ENCODE measurements at places on chromosomes 4 and X.

DNA sequence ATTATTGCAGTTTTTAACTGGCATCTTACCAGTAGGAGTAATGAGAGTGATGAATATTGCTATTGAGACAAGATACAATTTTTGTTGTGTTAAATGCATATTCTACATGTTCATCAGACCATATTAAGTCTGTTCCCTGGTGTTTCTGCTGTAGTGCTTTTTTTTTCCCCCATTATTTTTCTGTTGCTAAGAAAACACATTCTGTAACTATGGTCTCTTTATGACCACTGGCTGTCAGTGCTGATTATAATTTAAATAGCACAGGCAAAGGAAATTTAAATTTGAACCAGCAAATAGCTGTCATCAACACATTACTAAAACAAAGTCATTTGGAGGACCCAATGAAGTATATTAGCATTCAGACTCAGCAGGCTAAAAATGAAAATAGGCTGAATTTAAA is 98.3 kb upstream of the ANKRD50 start:
- DNase-seq: no peak

GRCh38 chr4:85929961-85930665 is 429.7 kb downstream of the MAPK10 start:
- no peak for DNase-seq

- no peak for DNase-seq
Measured at GRCh38 chr4:78331965-78332364, 219.6 kb upstream of the ANXA3 start.

- DNase-seq: peak; percentile 30
Measured at GRCh38 chrX:15751155-15751819, 13.2 kb downstream of the CA5B start.

- DNase-seq: no peak
Measured at GRCh38 chrX:106510713-106511403, 100.9 kb upstream of the RADX start.

DNA sequence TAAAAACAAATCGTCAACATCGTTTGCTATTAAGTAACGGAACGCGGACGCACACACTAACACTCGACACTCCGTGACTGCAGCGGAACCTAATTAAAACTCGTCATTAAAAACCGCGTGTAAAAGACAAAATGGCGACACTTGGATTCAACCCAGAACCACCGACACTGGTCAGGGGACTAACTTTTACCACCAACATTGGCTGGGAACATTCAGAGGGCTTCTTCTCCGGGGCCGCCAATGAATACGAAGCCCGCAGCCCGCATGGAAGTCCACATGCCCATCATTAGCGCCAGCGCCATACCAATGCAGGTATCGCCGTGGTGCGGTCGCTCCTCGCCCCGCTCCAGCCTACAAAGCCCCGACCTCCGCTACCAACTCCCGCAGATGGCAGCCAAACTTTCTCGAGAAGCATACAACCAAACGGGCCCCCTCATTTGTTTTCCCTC is 498 bp downstream of the RBMX start:
- DNase-seq: peak; percentile 16

DNA sequence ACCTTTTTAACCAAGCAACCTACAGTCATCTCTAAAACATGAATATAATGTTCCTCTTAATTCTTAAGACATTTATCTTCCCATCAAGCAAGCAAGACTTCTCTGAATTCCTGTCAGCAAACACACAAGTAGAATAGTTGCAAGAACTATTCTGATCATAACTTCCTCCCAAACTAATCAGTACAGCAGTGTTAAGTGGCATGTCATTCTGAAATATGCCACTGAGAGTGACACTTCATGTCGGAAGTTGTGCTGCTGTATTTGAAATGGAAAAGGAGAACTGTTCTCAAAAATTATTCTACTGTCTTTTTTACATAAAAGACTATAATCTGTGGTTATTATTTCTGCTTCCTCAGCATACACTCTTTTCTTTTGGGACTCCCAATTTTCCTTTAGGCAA is 546.6 kb downstream of the PCDH18 start:
- DNase-seq: no peak

DNA sequence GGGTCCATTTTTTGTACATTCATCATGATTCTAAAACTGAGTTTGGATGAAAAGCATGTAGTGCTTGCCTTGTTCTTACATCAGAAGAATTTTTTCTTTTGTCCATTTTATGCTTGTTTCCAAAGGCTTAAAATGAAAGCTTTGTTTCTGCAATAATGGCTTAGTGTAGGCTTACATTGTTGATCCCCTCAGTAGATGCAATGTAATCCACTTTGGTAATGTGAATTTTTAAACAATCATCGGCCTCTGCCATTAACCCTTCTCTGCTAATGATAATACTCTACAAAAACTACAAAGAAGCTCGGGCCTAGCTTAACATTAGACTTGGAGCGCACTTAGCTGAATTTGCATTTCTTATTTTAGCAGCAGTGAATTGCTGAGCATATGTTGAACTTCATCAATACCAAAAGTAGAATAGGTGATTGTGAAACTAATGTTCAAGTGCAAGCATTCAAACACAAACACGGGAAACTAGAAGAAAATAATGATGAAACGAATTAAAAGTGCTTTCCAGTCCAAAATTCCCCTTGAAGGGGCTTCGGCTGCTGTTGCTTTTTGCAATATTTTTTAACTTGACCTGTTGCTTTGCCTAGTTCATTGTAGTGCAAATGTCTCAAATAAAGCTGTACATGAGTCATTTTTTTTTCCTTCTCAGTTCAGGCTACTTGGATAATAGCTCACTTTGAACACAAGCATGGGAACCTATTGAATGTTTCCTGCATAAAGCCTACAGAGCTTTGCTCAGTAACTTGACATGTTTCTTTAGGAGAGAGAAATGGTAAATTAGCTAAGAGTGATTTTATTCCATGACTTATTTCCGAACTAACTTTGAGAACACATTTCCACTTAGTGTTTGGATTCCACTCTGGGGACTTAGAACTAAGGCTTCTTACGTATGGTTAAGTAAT is 66.5 kb downstream of the SLIT2 start:
- no peak for DNase-seq

GRCh38 chr4:104593019-104593418 is 98.3 kb upstream of the CXXC4 start:
- DNase-seq: no peak

GRCh38 chrX:47607091-47607490 is 12.6 kb downstream of the SYN1 start:
- DNase-seq: no peak

DNA sequence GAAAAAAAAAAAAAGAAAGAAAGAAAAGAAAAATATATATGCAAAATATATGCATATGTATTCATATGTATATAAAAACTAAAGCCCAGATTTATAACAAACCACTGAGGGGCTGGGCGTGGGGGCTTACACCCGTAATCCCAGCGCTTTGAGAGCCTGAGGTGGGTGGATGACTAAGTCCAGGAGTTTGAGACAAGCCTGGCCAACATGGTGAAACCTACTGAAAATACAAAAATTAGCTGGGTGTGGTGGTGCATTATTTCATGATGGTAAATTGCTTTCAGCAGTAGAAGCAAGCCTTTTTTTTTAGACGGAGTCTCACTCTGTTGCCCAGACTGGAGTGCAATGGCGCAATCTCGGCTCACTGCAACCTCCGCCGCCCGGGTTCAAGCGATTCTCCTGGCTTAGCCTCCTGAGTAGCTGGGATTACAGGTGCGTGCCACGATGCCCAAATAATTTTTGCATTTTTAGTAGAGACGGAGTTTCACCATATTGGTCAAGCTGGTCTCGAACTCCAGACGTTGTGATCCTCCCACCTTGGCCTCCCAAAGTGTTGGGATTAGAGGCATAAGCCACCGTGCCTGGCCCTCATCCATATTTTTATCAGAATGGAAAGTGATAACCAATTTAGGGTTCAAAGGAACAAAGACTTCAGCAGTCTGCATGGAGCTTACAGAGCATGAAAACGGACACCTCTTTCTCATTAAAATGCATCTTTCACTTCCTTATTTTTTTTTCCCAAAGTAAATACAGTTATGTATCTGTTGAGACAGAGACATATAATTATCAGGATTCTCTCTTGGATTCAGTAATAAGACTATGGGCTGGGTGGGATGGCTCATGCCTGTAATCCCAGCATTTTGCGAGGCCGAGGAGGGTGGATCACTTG is 27.7 kb upstream of the MOB1B start:
- no peak for DNase-seq

GRCh38 chr4:122776916-122777315 is 44.4 kb downstream of the BBS12 start:
- DNase-seq: no peak

- DNase-seq: no peak
Measured at GRCh38 chr4:54780149-54780495, 122.4 kb downstream of the KIT start.

GRCh38 chr4:100869276-100869675 is 351.5 kb upstream of the EMCN start:
- no peak for DNase-seq

- no peak for DNase-seq
Measured at GRCh38 chrX:130280901-130281300, 12.2 kb upstream of the ZNF280C start.

GRCh38 chr4:174714393-174715211 is 114.4 kb downstream of the GLRA3 start:
- DNase-seq: no peak

- DNase-seq: no peak
Measured at GRCh38 chr4:176320976-176321361, 1.2 kb downstream of the SPCS3 start.

DNA sequence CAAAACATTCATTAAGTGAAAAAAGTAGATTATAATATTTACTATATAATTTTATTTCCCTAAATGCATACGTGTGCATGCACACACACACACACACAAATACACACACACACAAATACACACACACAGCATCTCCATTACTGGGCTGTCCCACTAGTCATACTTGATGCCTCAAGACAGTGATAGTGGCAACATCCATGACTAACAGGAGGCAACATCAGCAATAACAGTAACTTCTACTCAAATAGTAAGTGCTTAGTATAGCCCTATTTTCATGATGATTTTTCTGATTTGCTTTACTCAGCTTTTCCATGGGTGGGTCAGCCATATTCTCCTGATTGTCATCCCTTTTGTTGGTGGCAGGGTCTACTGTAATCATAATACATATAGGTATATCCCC is 325.9 kb upstream of the TEX13C start:
- DNase-seq: no peak

- DNase-seq: no peak
Measured at GRCh38 chr4:128155231-128155855, 94.2 kb downstream of the LARP1B start.

GRCh38 chrX:69362856-69363255 is 141.3 kb upstream of the NALF2 start:
- no peak for DNase-seq

- no peak for DNase-seq
Measured at GRCh38 chrX:93422693-93423092, 250.7 kb downstream of the NAP1L3 start.

DNA sequence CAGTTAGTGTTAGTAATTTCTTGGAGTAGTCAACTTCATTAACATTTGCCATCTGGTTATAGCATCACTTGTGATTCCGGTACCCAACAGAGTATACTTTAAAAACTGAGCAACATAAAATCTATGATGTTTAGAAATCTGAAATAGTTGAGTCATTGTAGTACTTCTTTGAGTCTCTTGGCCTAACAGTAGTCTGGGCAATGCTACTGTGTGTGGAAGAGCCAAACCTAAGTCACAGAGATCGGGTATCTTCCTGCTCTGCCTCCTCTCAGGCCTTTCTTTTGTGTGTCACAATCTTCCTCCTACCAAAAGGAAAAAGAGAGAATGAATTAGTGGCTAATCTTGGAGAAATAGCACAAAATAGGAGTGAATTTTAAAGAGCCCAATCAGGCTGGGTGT is 25.5 kb downstream of the DCUN1D4 start:
- no peak for DNase-seq

GRCh38 chrX:63514569-63515080 is 163.5 kb upstream of the SPIN4 start:
- no peak for DNase-seq

GRCh38 chr4:188727746-188728145 is 588.5 kb downstream of the TRIML1 start:
- DNase-seq: no peak

- DNase-seq: no peak
Measured at GRCh38 chr4:103018391-103019307, 856 bp downstream of the SLC9B1 start.

GRCh38 chr4:184807256-184807655 is 18.5 kb downstream of the ACSL1 start:
- DNase-seq: no peak

DNA sequence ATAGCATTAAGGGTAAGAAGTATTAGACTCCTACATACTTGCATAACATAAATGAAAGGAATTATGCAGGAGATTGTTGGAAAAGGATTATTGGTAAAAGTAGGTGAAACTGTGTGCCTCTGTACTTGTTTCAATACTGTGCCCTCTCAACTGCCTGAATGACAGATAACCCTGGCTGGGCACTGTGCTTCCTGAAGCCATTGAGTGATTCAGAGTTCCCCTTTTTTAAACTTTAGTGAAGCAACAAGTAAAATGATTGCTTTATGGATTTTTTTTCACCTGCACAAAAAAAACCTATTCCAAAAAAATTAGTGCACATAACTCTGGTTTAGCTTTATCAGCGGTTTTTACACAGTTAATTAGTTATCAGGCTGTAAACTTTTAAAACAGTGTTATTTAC is 204.8 kb downstream of the TRAM1L1 start:
- DNase-seq: no peak

- no peak for DNase-seq
Measured at GRCh38 chr4:168353746-168354145, 35.2 kb upstream of the DDX60 start.

- no peak for DNase-seq
Measured at GRCh38 chrX:31705816-31706215, 634.0 kb upstream of the FTHL17 start.

- DNase-seq: no peak
Measured at GRCh38 chr4:160877087-160877790, 1286.6 kb downstream of the FSTL5 start.

DNA sequence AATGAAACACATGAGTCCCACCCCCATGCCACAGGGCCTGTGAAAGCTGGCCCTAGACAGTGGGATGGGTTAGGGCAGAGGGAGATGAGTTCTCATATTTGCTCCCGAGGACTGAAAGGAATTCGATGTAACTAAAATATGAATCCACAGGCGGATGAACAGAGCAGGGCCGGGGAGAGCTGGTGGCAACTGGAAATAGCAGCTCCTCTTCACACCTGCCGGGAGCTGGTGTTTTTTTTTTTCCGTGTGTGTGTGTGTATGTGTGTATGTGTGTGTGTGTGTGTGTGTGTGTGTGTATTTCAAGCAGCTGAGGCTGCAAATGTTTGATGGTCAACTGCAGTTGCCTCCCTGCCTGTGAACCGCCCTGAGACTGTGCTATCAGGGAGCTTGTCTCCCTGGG is 115.1 kb upstream of the PSAPL1 start:
- no peak for DNase-seq

DNA sequence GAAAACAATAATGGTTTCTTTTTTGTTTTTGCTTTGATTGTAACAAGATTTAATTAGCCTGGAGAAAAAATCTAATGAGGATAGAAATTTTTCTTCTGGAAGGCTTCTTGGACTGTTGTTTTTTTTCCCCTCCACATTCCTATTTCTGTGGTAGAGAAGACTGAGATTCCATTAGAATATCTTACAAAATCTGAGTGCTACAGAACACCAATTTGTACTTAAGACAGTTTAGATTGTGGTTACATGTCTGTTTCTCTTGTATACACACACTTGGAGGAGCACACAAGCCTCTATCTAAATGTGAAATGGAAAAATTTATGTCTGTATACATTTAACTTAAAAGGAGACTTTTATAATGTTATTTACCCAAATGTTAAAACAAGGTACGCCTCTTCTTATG is 176.9 kb upstream of the ARSJ start:
- DNase-seq: no peak

GRCh38 chr4:77021614-77022089 is 54.1 kb downstream of the CCNI start:
- DNase-seq: no peak

- DNase-seq: no peak
Measured at GRCh38 chrX:103697687-103698086, 11.2 kb upstream of the MORF4L2 start.

All from T-helper 22 cell (primary cell).